Posterior vena cava (tissue), 2 donors: ENCODE measurements at places on chromosomes 1 and 21. TPM values are rescaled to one million over a fixed set of nuclear protein-coding genes. Genes with fewer than 3 reads are reported as not detected.

The CR1 gene
- 23.0 TPM for total RNA-seq

The SLC37A1 gene
- 6.0 TPM for total RNA-seq

DNA sequence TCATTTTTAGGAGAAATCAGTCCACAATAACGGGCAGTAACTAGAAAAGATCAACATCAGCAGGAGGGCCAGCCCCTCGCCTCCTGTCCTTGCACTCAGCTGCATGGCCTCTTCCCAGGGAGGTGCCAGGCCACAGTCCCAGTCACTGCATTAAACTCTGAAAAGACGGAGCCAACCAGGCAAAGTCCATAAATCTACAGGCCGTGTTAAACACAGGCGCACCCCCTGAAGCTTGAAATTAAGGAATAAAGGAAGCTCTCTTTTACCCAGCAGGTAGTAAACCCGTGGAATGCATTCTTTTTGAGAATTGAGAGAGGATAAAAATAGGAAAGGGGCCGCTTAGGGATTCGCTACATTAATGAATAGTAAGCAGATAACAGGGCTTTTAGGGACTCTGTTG, 18.4 kb downstream of the H6PD start:
- DNase-seq, result no peak

The USH2A gene
- not detected for total RNA-seq

The TNFRSF18 gene
- 0.33 TPM for total RNA-seq

DNA sequence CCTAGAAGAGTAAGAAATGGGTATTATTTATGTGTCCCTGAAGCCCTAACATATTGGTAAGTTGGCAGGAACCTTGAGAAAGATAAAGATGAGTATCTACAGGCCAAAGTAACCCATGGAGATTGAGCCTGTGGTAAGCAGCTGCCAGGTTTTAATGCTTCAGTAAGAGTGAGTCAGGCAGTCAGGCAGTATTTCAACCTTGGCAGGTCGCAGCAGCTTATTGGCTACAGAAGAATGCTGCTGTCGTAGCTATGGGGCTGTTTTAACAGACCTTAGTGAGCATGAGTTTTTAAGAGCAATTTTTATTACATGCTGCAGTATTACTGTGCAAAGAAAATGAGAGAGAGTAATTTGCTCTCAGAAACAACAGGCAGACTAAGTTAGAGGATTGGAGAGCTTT, 10.3 kb upstream of the SLC30A10 start:
- DNase-seq, result no peak

DNA sequence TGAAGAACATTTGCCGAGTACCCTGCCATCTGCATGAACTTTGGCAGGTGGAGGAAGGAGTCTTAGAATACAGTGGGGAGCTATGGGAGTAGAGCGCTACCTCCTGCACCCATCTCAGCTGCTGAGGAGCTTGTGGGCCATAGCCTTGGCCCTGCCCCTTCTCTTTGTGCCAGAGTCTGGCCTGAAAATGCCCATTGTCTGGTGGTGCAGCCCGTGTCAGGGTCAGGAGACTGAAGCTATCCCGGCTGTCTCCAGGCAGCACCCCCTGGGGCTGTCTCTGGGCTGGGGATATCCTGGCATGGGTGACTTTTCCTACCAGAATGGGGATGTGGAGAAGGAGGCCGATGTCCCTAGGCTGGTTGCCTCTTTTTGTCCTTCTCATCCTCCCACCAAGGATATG, 7.3 kb downstream of the IPO13 start:
- no peak for DNase-seq

The GJA5 gene
- 16.3 TPM for total RNA-seq

DNA sequence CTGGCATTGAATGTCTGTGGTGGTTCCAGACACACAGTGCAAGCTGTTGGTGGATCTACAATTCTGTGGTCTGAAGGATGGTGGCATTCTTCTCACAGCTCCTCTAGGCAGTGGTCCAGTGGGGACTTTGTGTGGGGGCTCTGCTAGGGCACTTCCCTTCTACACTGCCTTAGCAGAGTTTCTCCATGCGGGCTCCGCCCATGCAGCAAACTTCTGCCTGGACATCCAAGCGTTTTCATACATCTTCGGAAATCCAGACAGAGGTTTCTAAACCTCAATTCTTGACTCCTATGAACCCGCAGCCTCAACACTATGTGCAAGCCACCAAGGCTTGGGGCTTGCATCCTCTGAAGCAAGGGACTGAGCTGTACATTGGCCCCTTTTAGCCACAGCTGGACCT, 43.0 kb downstream of the RGS18 start:
- DNase-seq, result no peak

- peak; percentile 90 for DNase-seq
These were observed 3.2 kb downstream of the GPR3 start for GRCh38 chr1:27395441-27396195.

DNA sequence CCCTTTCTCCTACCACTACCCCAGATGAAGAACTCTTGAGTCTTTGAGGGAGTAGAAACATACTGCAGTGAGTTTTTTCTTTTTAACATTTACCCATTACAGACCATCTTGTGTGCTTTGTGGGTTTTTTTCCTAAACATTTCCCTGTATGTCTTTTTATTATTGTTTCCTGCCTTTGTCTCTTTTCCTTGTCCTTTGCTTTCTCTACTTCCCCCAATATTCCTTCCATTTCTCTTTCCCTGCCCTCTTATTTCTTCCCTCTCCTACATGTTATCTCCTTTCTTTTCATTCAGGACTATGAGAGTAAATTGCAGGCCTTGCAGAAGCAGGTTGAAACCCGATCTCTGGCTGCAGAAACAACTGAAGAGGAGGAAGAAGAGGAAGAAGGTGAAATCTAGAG, 79.1 kb upstream of the PGD start:
- DNase-seq, result no peak

DNA sequence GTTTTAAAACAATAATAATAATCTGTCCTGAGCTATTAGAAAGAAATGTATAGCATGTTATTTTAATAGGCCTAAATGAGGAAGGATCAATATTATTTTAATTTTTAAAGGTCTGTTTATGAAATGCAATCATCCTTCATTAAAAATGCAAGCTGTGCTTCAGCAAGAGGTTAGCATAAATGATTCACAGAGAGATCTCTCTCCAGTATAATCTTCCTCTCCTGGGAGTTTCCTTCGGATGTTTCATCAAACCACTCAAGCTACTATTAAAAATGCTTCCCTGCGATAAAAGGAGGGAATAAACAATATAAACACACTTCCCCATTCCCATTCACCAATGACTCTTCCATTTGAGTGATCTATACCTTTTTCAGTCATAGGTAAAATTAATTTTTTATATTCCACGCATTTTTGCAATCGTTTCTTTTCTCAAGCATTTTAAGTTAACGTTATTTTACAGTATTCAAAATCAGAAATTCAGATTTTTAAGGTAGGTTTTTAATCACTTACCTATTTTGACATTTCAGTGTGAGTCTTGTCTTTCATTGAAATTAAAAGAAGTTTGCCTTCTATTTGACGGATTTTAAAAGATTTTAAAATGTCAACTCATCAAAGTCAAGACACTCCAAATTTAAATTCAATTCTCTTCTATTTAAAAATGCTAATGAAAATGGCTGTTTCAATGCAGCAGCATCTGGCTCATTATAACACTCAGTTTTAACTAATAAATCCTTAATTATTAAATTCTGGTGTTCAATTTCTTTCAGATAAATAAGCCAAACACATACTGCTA, 64.3 kb downstream of the RERE start:
- DNase-seq, result no peak

The SERINC2 gene
- total RNA-seq, result 3.9 TPM

The ALG14 gene
- total RNA-seq, result 6.1 TPM

- no peak for DNase-seq
These were observed 4.8 kb downstream of the OVGP1 start for GRCh38 chr1:111422546-111423391.

The CCT8 gene
- 82.2 TPM for total RNA-seq

- no peak for DNase-seq
These were observed 44.1 kb downstream of the ZNF678 start for GRCh38 chr1:227607336-227607898.

The PADI1 gene
- total RNA-seq, result not detected

DNA sequence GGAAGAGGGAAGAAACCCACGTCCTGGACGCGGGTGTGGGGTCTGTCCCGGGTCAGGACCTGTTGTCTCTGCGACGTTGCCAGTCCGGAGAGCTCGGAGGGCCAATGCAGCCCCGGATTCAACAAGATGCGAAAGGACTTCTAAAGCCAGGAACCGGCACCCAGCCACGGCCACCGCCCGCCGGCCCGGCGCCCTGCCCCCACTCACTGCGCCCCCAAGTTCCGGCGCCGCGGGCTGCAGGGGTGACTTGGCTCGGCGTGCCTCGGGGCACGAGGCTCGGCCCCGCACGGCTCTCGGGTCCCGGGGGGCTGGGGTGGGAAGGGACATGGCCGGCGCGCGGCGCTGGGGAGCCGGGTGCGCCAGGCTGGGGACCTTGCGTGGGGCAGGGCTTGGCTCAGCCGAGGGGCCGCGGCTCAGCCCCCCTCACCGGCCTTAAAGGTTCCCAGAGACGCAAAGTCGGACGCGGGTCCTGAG, 51.8 kb upstream of the H6PD start:
- no peak for DNase-seq

The SPRR1A gene
- not detected for total RNA-seq

DNA sequence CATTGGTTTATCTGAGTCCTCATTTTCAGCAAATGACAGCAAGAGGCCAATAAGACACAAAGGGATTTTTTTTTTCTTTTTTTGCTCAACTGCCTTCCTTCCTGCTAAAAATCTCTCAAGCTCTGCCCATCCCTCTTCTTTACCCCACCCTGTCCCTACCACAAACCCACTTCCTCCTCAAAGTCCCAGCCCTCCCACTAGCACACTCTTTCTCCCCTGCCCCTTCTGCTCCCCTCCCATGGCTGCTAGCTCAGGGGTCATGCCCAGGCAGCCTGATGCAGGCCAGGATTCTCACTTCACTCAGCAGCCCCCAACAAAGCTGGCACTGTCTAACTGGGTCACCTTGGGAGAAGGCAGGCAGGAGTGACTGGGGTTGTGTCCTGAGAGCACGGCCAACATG, 28.8 kb upstream of the PPP2R5A start:
- no peak for DNase-seq
